ENCODE measurements at places on chromosomes 13 and 19.

GRCh38 chr19:42270346-42271044 lies 1.4 kb downstream of the CIC start:
- no peak for DNase-seq

DNA sequence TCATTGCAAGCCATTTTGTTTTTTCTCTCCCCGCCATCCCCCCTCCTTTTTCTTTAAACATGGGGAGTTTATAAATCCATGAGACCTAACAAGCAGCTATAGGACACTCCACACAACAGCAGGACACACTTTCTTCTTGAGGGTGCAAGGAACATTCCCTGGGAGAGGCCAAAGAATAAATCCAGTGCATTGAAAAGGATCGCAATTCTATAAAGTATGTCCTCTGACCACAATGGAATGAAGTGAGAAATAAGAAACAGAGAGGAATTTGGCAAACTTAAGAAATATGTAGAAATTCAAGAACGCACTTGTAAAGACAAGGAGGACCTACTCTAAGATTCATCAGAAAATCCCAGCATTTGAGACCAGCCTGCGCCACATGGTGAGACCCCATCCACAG lies 11.9 kb downstream of the KLF2 start:
- no peak for DNase-seq

DNA sequence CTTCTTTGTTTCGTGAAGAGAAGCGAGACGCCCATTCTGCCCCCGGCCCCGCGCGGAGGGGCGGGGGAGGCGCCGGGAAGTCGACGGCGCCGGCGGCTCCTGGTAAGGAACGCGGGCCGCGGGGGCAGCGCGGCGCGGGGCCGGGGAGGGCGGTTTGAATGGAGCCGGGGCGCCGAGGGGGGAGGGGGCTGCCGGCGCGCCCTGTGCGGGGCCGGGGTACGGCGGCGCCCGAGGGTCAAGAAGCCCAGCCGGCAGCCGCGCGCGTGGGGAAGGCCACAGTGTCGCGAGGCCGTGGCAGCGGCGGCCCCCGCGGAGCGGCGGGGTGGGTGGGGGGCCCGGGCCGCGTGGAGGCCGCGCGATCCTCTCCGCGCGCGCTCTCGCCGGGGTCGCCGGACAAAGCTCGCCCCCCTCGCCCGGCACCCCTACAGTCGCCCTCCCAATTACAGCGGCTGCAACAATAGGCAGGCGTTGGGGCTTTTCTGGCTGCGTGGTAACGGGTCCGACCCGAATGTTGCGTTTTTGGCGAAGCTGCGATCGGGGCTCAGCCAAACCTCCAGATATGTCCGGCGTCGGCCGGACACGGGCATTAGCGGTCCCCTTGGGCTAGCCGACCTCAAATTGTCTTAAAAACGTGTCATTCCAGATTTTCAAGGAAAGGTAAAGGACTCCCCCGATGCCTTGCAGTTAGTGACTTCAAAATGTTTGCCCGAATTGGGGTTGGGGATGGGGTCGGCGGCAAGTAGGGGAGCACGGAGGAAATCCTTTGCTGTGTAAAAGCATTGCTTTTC lies 437 bp downstream of the SMARCA4 start:
- DNase-seq = no peak

- DNase-seq = no peak
These were observed 42.8 kb downstream of the TRPM4 start for GRCh38 chr19:49200238-49200862.

DNA sequence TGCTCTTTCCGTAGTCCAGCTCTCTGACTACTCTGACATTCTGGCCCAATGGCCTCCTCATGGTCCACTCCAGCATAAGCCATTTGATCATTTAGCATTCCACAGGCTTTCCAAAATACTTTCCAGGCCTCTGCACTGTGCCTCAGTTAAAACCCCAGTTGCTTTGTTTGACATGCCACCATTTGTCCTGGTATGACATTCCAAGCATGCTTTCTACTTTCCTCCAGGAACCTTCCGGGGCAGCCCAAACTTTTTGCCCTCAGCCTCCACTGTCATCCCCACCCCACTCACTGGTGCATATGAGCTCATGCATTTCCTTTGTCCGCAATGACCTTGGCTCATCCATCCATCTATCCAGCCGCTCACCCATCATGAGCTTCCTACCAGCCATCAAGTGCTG lies 41.8 kb upstream of the WASF3 start:
- DNase-seq = no peak

- peak; percentile 77 for DNase-seq
These were observed 13.3 kb downstream of the PALM3 start for GRCh38 chr19:14048443-14049153.

DNA sequence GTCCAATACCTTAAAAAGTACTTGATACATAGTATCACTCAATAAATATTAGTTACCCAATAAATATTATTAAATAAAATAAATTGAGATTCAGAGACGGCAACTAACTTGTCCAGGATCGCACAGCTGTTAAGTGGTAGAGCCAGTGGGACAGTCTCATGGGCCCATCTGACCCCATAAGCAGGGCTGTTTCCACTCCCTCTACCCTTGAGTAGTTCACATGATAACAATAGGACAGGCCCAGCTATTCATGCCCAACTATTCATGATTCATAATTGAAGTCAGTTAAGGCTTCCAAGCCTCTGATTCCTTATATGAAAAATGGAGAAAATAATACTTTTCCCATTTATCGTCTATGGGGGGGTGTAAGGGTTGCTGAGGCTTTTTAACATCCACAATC lies 78.2 kb downstream of the C13orf42 start:
- DNase-seq = no peak

GRCh38 chr19:55549500-55550320 lies 4.4 kb upstream of the SBK3 start:
- no peak for DNase-seq

GRCh38 chr19:18306209-18306887 lies 16.5 kb downstream of the LSM4 start:
- no peak for DNase-seq

DNA sequence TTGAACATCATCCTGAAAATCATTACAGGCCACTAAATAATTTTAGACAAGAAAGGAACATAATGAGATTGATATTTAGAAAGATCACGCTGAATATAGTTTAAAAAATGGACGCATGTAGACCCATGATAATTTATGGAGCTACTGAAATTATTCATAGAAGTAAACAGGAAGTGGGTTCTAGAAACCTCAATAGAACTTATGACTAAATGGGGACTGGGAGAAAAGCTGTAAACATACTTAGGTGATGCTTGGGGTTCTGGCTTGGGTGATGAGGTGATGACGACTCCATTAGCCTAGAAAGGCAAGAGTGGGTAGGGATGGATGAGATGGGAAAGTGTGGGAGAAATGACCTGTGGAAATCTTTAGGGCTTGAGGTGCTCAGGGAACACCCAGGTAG lies 484.0 kb downstream of the MYO16 start:
- DNase-seq = no peak

- no peak for DNase-seq
These were observed 34.3 kb upstream of the TEX29 start for GRCh38 chr13:111286162-111286561.

DNA sequence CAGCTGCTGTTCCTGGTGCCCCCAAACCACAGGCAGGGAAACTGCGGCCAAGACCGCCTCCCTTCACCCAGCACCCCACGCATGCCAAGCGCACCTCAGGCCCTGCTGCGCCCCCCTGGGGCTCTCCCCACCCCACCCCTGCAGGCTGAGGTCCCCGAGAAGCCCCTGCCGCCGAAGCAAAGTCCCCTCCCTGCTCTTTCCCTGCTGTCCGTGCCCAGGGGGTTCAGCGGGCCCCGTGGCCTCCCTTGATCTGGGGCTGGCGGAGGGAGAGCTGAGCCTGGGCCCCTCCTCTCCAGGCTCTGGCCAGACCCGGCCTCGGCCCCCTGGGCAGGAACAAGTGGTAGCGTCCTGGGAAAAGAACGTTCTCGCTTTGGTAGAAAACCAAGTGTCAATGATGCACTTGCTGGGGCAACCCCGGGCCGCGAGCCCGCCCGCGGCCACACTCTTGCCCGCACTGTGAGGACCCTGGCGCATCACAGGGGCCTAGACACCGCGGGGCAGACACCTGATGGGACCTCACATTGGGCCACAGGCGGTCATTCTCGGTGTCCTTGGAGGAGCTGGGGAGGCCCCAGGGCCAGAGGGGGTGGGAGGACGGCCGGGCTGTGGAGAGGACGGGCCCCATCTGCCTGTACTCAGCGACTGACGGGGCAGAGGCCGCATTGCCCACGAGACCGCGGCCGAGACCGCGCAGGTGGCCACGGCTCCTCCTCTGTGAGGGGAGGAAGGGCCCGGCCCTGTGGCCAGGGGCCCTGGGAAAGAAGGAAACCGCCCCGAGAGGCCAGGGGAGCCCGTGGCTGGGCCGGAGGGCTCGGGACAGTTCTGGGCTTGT lies 29.0 kb downstream of the GPX4 start:
- DNase-seq = no peak

DNA sequence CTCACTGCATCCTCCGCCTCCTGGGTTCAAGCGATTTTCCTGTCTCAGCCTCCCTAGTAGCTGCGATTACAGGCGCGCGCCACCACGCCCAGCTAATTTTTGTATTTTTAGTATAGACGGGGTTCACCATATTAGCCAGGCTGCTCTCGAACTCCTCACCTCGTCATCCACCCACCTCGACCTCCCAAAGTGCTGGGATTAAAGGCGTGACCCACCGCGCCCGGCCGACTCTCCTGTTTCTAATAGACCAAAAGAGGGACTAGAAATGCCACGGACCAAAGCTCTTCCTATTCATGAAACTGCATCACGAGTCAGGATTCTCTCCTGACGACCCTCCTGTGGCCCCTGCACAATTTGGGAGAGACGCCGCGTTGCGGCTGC lies 563 bp downstream of the ZNF43 start:
- no peak for DNase-seq

DNA sequence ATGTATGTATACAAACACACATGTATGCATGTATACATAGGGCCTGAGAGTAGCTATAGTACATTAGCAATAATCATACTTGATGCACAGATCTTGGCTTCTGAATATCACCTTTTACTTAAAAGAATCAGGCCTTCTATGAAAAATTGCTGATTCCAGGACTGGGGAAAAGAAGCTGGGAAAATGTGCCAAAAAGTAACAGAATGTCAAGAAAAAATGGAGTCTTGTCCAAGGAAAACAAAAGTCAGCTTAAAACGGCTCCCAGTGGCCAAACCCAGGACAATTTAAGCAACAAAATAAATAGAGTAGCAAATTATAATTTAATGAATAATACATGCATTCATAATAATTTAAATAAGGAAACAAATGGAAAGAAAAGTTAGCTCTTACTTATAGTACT lies 2104.9 kb downstream of the PCDH9 start:
- no peak for DNase-seq

DNA sequence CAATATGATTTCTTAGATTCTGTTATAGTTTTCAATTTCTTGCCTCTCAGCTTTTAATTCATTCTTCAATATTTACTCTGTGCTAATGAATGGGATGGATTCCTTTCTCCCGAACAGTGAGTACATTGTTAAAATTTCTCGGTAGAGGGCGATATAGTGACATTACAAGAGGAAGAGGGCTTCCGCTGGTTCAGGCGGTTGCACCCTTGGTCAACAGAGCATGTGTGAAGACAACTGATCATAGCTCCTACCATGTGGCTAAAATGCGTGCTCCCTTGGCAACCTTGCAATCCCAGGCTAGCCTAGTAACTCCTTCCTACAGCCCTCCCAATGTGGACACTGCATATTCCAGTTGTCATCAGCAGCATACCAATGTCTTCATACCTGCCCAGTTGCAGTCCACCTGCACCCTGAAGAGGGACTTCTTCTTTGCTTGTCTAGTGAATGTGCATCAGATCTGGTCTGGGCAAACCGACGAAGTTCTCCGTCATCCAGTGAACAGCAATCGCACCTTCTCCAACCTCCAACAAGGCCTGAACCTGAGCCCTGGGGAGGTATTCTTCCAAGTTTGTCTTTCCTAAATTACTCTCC lies 653.0 kb upstream of the GPC6 start:
- no peak for DNase-seq

GRCh38 chr19:33784432-33784831 lies 12.2 kb upstream of the KCTD15 start:
- DNase-seq = no peak

DNA sequence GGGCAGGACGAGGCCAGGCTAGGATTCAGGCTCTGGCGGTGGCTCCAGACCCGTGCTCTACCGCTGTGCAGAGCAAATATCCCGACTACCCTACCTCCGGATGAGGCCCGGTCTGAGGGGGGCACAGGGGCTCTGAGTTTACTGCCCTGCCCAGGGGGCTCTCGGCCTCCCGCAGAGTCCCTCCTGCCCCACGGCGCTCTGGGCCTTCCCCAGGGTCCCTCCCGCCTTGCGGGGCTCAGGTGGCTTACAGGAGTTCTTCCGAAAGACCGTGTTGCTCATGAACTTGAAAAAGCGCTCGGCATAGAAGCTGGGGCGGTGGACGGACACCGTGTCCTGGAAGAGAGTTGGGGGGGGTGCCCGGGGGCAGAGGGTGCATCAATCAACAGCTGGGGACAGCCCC lies 19.1 kb upstream of the CACTIN start:
- no peak for DNase-seq

DNA sequence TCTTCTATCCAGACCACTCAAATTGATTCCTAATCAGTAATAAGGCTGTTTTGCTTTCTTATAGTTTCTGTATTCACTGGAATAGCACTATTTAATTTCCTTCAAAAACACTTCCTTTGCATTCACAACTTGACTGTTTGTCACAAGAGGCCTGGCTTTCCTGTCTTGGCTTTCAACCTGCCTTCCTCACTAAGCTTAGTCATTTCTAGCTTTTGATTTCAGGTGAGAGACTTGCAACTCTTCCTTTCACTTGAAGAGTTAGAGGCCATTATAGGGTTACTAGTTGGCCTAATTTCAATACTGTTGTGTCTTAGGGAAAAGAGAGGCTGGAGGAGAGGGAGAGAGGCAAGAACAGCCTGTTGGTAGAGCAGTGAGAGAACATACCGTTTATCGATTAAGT lies 47.0 kb downstream of the SACS start:
- no peak for DNase-seq

GRCh38 chr19:40314656-40315055 lies 29.5 kb upstream of the AKT2 start:
- DNase-seq = no peak

DNA sequence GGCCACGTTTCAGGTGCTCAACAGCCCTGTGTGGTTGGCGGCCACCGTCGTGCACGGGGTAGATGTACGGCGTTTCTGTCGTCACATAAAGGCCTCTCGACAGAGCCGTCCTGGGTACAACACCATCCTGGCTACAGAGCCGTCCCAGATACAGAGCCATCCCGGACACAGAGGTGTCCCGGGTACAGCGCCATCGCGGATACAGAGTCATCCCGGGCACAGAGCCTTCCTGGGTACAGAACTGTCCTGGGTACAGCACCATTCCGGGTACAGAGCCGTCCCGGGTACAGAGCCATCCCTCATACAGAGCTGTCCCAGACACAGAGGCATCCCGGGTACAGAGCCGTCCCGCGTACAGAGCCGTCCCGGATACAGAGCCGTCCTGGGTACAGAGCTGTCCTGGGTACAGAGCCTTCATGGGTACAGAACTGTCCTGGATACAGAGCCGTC lies 222.7 kb upstream of the SOX1 start:
- DNase-seq = no peak

- peak; percentile 56 for DNase-seq
These were observed 11.8 kb upstream of the SHD start for GRCh38 chr19:4267101-4267900.
